Kidney (tissue), 22 donors: ENCODE measurements at places on chromosomes 4 and X. TPM values are rescaled to one million over a fixed set of nuclear protein-coding genes. Genes with fewer than 3 reads are reported as not detected.
A peak's percentile ranks its signal among the peaks of the same experiment; 100 is the strongest.

DNA sequence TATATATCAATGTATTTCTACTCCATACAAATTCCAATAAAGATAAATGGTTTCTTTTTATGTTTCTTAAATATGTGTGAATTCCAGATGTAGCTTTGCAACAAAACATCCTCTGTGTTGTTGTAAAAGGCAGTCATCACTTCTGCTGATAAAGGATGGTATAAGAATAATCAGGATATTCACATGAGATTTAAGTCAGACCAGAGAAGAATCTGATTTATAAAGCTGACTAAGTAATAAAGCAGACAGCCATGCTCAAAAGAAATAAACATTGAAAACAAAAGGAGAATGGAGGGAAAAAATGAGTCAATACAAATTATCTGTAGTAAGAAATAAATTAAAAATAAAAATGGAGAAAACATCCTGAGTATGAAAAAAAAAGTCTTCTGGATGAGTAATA is 27.0 kb upstream of the SLC7A11 start:
- DNase-seq, result no peak

- no peak for DNase-seq
Measured at GRCh38 chrX:16160729-16161128, 6.6 kb upstream of the MAGEB17 start.

DNA sequence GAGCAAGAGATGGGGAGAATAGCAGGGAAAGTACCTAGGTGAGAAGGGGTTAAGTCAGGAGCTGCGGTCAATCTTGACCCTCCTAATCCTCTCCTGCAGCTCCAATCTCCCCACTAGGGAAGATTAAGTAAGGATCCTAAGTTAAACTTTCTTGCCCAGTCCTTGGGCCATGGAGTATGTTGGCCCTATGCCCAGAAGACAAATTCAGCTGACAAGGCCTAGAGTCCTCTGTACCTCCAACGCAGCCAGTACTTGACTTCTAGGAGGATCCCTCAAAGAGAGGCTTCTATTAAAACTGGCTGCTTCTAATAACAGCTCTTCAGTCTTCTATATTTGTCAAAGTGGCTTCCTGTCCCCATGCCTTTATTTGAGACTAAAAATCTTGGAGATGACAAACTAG is 1.4 kb downstream of the CLDN2 start:
- no peak for DNase-seq

- DNase-seq, result no peak
Measured at GRCh38 chr4:25449688-25450087, 72.6 kb downstream of the ANAPC4 start.

- no peak for DNase-seq
Measured at GRCh38 chrX:33134164-33134563, 77.2 kb downstream of the DMD start.

UTP14A gene
- 7.7 TPM for polyA plus RNA-seq

STOX2 gene
- 0.69 TPM for polyA plus RNA-seq

- no peak for DNase-seq
Measured at GRCh38 chrX:147948531-147948930, 32.6 kb upstream of the FMR1NB start.

DNA sequence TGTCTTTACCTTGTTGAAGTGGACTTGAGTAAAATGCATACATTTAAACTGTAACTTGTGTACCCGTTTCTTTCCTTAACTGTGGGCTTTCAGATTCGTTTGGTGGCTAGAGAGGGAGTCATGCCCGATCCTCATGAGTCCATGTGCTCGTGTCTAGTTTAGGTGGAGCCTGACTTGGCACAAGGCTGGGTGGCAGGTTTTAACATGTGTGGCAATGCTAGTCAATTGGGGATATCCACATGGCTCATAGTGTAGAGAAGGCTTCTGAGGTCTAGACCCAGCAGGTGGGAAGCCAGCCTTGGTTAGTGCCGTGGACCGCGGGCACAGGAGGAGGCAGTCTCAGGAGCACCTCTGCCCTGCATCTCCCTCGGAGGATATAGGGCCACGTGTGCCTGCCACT is 48.5 kb upstream of the CLCN4 start:
- DNase-seq, result no peak

SHOX gene
- not detected for polyA plus RNA-seq

DNA sequence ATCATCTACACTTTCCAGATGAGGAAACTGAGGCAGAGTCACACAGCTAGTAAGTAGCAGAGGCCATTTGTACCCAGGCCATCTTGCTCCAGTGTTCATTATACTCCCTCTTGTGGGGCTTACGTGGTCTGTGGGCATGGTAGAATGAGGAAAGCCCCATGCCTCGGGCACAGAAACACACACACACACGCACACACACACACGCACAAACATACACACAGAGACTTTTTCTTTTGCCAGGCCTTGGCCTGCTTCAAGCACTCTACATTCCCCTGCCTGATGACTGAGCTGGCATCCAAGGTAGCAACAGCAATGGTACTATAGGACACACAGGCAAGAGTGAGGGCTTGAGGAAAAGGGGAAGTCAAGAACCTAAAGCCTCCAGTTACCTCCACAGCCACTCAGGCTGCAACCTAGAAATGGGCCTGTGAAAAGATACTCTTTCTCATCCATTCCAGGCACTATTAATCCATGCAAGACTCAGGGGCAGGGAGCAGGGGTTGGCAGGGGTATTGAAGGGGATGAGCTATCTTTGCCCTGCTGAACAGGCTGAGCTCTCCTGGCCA is 43.6 kb downstream of the STARD8 start:
- DNase-seq, result no peak

- DNase-seq, result peak; percentile 30
Measured at GRCh38 chrX:123878252-123878721, 18.4 kb downstream of the XIAP start.

- DNase-seq, result no peak
Measured at GRCh38 chr4:6113641-6114040, 86.7 kb downstream of the JAKMIP1 start.

PRR32 gene
- polyA plus RNA-seq, result not detected

CHM gene
- polyA plus RNA-seq, result 11.8 TPM

- no peak for DNase-seq
Measured at GRCh38 chr4:113943863-113944262, 35.6 kb downstream of the ARSJ start.

DNA sequence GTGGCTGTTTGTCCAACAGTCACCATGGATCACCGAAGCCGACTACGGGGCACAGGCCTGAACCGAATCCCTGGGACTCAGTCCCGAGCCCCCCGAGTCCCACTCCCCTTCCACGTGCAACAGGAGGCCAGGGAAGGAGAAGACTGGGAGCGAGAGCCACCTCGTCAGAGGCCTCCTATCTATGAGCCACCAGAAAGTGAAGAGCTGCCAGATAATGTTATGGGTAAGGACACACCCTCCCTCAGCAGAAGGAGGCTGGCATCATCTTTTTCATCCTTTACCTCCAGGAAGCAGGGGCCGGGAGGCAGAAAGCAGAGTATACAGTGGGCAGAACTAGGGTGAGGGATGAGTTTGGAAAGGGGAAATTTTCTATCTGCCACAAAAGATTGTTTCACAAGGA is 2.8 kb upstream of the PRDX4 start:
- DNase-seq, result no peak

GRCh38 chr4:80201252-80202151 is 4.2 kb downstream of the PRDM8 start:
- DNase-seq, result peak; percentile 70

DNA sequence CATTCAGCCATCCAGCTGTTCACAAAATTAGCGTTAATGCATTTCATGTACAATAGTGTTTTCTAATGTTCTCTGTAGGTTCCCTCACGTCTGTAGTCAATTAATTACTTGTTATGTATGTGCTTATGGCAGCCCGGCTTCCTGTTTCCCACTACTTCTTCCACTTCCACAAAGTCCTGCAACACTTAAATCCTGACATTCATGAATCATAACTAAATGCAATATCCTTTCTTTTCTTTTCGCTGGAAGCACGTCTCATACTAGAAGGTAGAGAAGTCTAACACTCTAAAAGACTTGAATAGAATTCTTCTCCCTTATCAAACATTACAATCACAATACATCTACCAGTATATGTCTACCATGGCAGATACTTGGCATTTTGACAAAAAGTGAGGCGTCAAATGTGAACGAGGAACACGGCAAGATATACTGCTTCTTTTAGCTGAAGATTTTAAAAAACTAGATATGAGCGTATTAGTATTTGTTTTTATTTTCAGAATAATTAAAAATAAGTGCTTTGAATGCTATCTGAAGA is 239.0 kb upstream of the DIAPH2 start:
- no peak for DNase-seq

DNA sequence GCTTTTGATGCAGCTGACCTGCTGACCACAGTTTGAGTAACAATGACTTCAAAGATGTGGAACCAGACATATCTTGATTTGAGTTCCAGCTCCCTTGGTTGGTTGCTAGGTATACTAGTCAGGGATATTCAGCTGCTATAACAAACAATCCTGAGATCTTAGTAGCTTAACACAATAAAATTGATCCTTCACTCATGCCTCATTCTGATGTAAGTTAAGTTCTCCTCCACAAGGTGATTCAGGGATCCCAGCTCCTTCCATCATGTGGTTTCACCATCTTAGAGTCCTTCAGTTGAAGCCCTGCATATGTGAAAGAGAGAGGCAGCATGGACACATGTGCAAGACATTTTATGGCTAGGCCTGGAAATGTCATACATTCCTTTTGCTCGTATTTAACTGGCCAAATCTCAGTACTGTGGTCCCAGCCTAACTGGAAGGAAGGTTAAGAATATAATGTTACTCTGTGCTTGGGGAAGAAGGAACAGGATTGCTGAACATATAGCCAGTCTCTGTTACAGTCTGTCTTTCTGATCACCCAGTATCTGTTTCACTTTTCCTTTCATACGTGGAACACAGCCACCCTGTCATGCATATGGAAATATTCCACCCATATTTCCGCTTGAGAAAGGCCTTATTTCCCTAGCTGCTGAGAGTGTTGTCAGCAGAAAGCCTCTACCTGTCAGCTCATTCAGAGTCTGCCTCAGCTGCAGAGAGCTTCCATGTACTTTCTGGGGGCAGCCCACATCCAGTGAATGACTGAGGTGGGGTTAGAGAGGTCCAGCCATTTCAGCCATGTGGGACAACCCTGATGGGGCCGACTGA is 7.1 kb downstream of the SMIM9 start:
- DNase-seq, result no peak
